ENCODE measurements at places on chromosomes 3 and 15. TPM values are rescaled to one million over a fixed set of nuclear protein-coding genes. Genes with fewer than 3 reads are reported as not detected.

DNA sequence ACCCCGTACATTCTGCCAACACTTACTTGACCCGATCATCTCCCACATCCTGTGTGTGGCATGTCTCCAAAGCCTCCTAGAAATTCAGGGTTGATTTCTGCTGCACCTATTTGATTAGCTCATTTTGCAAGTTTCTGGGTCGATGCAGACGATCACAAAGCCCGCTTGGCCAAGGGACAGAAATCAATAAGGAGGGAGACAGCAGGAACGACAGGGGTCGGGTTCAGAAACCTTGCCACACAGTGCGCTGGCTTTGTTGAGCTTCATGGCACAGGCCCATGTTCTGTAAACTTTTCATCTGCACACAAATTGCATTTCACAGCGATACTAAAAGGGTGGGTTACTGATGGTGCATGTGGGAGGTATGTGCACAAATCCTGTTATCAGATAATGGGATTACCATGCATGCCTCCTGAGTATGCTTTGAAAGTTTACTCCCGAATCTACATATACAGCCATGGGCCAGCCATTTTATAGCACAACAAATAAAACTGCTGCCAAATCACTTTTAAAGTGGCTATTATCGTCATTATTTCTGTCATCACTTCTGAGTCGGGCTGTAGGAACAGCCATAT lies 95.9 kb upstream of the ATP11B start:
- ATAC-seq: no peak

DNA sequence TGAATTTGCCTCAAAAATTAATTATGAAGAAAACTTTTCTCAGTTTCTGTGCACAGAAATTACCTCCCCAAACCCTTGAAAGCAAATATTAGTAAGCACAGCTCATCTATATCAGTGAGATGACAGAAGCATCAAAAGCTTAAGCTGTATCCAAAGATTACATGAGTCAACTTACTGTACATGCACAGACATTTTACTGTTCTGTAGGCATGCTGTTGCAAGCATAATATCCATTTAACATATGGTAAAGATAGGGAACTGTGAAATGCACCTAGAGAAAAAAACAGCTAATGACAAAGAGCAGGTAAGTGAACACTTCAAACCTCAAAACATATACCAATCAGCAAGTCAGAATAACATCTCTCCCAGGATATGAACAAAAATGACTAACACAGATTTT lies 20.9 kb downstream of the SHOX2 start:
- ATAC-seq: no peak

- ATAC-seq: no peak
These were observed 74.7 kb upstream of the SOX2 start for GRCh38 chr3:181637056-181637455.

DNA sequence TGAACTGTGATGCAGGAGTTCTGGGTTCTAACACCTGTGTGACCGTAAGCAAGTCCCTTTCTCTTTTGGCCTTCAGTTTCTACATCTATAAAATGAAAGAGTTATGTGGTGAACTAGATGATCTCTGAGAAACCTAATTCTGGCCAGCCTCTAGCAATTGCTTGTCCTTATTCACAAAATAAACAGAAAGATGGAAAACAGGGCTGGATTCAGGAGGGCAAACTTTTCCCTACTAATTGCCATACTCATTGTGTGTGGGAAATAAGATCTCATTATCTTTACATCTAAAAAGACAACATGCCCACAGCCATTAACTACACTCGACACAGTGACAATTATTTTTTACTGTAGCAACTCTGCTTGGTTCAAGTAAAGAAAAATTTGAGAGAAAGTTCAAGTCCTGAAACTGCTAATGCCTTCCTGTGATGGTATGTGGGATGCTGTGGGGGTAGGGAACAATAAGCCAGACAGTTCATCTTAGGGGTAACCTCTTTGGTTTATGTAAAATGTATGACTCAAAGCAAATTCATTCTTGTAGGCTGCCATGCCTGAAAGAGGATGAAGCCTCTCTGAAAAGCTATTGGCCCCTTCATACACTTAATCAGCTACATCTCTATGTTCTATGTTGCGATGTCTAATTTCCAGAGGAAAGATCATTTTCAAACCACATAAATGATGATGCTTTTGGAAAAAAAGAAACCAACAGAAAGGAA lies 177.6 kb upstream of the BCL6 start:
- no peak for ATAC-seq

DNA sequence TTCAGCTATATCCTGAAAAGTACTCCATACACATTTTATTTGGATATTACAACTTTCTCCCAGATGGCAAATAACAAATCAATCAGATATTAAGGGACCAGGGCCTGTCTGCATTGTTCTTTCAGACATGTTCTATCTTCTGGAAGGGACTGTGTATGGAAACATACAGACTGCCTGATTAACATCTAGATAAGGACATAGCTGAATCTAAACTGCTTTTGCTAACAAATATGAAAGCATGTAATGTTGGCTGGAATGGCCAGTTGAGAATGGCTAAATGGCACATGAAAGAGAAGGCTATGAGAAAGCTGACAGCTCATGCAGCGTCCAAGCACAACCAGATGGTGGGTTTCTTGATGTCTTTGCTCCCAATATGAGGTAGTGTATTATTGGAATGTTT lies 149.4 kb downstream of the CFAP20DC start:
- ATAC-seq: no peak

DNA sequence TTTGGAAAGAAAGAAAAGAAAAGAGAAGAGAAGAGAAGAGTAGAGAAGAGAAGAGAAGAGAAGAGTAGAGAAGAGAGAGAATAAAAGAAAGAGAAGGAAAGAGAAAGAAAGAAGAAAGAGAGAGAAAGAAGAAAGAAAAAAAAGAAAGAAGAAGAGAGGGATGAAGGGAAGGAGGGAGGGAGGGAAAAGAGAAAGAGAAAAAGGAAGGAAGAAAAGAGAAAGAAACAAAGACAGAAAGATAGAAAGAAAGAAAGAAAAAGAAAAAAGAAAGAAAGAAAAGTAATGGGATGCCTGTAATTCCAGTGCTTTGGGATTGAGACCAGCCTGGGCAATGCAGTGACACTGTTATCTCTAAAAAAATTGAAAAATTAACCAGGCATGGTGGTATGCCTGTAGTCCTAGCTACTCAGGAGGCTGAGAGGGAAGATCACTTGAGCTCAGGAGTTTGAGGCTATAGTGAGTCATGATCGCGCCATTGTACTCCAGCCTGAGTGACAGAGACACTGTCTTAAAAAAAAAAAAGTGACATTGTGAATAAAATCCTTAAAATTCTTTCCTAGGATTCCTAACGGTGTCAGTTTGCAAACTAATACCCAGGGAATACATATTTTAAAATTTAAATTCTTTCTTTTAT lies 1.7 kb downstream of the RASL12 start:
- ATAC-seq: no peak

- peak; percentile 50 for ATAC-seq
These were observed 1.5 kb downstream of the DLL4 start for GRCh38 chr15:40930430-40931299.

GRCh38 chr3:158359339-158359738 lies 211.7 kb upstream of the MLF1 start:
- ATAC-seq: no peak

- ATAC-seq: no peak
These were observed 13.0 kb downstream of the GP5 start for GRCh38 chr3:194386066-194386465.

The DPPA2 gene
- total RNA-seq: not detected
